ENCODE measurements at places on chromosomes 6 and 20.

DNA sequence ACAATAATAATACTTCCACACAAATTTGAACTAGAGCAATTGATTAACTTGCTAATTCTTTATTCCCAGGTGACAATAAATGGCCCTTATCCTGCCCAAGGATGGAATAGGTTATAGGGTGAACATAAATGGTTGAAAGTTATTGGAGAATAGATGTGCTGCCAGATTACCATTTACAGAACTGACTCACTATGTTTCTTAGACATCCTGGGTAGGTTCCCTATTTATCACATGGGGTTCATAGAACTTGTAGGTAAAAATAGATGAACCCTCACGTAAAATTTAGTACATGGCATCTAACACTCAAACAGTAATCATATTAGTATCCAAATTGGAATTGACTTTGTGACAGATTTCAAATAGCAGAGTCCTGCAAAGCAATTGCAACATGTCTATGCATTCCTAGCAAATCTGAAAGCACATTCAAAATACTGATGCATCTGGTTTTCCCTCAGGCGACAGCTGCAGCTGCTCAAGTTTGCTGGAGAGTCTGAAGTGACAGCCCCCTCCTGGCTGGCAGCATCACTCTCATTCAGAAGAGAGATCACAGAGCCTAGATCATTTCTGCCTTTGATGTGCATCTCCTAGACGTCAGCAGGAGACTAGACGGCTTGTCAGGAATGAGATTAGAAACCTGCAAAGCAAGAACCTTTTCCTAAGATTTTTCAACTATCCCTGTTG lies 80.2 kb upstream of the RNF217 start:
- DNase-seq, result no peak

- DNase-seq, result no peak
These were observed 5.5 kb downstream of the ZBP1 start for GRCh38 chr20:57614490-57615444.

GRCh38 chr20:17538517-17539170 lies 7.5 kb upstream of the BFSP1 start:
- no peak for DNase-seq

GRCh38 chr20:5844063-5844681 lies 94.0 kb downstream of the SHLD1 start:
- no peak for DNase-seq

DNA sequence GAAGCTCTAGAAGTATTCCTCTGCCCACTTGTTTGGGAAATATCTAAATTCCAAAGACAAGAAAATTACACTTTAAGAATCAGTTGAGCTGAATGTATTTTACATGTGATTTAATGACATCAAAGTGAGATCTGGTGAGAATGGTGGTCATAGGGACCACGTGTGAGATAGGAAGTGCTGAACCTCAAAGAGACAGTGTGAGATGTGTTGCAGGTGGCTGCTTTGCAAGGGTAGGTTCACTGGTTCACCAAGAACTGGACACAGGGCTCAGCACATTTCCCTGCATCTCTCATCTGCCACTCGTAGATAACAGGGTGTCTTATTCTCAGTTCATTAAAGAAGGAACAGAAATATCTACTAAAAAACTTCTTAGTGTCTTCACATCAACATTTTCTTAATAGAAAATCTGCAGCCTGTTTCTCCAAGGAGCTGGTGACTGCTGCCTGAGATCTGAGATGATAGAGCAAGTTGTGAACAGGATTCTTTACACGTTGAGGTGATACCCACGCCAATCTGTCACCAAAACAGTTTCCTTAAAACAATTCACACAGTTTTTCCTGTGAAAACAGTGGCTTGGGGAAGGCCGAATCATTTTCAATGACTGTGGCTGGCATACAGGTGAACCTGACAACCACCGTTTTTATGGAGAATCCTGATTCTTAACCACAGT lies 7.2 kb downstream of the CCR6 start:
- no peak for DNase-seq

GRCh38 chr20:53883098-53883911 lies 187.1 kb downstream of the BCAS1 start:
- DNase-seq, result no peak

- DNase-seq, result no peak
These were observed 132.0 kb downstream of the PHACTR3 start for GRCh38 chr20:59736366-59736765.

GRCh38 chr6:49327005-49327404 lies 136.0 kb downstream of the MMUT start:
- no peak for DNase-seq

- DNase-seq, result no peak
These were observed 593.7 kb downstream of the EPM2A start for GRCh38 chr6:145141572-145141971.

DNA sequence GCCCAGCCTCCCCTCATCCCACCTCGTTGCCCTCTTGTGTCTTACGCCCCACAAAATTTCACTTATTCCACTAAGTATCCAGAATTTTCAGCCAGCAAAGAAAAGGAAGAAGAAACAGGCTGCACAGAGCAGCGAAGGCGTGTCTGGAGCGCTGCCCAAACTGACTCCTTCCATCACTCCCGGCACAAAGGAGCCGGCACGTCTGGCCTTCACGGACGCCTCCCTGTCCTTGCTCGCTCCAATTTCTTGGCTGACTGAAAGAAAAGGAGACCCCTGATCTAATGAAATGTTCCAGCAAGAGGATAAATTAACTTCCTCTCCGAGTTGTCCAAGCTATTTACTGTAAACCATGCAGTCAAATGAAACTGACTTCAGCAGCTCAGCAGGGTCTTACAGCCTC lies 152.3 kb upstream of the CDH4 start:
- no peak for DNase-seq

- no peak for DNase-seq
These were observed 5.0 kb downstream of the TMEM239 start for GRCh38 chr20:2820896-2821869.

DNA sequence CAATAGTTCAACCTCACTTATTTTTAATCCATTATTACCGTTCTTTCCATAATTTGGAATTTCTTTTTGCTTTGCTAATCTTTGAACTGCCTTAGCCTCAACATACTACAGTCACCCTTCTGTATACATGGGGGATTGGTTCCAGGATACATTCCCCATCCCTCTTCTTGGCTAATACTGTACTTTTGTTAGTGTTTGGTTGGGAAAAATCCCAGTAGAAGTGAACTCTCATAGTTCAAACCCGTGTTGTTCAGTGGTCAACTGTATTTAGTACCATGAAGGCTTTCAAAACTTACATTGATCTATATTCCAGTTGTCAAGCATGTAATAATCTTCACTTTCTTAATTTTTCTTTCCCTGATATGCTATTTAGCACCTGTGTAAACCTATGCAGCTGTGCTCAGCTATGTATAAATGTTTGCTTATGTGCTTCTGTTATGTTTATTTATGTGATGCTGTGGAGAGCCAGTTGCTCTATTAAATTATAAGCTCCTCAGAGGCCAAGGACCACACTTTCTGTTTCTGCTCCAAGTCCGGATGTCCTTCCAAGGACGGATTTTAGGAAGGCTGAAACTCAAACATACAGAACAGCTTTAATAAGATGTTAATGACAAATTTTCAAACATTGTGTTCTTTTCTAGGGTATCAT lies 33.3 kb upstream of the LAMA4 start:
- DNase-seq, result no peak

GRCh38 chr6:147194652-147195411 lies 9.4 kb upstream of the STXBP5 start:
- no peak for DNase-seq

DNA sequence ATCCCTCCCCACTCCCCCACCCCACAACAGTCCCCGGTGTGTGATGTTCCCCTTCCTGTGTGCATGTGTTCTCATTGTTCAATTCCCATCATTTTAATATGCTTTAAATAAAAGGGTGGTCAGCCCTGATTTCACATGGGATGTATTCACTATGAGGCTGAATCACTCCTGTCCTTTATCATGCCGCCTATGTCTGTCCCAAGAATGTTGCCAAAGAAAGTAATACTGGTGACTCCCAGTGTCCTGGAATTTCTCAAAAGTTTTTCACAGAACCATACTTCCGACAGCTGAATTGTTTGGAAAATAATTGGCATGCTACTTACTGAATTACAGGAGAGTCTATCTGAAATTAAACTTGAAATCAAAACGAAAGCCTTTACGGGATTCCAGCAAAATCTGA lies 217.7 kb downstream of the HAO1 start:
- no peak for DNase-seq

DNA sequence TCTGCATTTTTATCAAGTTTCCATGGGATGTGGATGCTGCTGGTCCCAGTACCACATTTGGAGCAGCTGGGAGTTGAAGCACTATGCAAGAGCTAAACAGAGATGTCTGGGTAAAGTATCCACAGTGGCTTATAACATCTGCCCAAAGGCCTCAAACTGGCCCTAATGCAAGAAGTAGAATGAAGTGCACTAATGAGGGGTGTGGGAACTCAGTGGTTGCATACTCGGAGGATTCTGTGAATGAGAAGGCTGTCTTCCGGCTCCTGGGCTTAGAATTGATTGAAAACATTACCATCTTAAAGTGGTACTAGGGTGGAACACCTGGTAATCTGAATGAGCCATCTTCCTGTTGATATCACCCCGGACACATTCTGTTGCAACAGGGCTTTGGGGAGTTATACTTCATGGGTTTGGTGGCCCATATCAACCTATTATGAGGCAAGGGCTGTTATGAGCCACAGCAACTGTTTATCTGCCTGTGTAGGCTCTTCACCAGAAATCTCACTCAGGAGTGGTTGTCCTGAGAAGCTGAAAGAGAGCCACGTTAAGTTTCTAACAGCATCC lies 54.7 kb upstream of the SNRPB2 start:
- no peak for DNase-seq

GRCh38 chr6:25320459-25320858 lies 41.3 kb downstream of the CARMIL1 start:
- DNase-seq, result no peak

GRCh38 chr20:63347081-63347741 lies 13.9 kb downstream of the CHRNA4 start:
- DNase-seq, result no peak

DNA sequence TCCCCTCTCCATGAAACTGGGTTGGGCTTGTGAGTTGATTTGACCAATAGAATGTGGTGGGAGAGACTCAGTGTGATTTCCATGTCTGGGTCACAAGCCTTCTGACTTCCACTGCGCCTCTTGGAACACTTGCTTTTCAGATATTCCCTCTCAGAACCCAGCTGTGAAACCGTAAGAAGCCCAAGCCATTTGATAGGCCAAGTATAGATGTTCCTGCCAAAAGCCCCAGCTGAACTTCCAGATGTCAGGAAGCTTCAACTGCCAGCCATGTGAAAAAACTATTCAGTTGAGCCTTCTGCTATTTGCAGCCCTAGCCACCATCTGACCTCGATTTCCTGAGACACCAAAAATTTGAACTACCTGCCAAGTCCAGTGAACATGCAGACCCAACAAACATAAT lies 387.8 kb upstream of the GJE1 start:
- no peak for DNase-seq

- DNase-seq, result no peak
These were observed 38.6 kb downstream of the KCNK5 start for GRCh38 chr6:39190545-39191235.

DNA sequence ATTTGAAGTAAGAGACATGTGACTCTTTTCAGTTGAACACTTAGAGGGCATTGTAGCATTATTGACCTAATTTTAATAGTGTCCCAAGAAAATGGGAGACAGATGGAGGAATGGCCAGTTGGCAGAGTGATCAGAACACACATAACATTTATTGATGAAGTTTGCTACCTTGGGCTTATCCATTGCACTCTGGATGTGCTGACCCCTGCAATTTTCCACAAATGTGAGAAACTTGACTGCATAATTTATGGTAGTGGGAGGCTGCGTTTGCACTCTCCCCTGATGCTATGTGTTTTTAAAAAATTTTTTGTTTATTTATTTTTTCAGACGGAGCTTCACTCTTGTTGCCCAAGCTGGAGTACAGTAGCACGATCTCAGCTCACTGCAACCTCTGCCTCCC lies 95.9 kb downstream of the ZFAND3 start:
- DNase-seq, result no peak

DNA sequence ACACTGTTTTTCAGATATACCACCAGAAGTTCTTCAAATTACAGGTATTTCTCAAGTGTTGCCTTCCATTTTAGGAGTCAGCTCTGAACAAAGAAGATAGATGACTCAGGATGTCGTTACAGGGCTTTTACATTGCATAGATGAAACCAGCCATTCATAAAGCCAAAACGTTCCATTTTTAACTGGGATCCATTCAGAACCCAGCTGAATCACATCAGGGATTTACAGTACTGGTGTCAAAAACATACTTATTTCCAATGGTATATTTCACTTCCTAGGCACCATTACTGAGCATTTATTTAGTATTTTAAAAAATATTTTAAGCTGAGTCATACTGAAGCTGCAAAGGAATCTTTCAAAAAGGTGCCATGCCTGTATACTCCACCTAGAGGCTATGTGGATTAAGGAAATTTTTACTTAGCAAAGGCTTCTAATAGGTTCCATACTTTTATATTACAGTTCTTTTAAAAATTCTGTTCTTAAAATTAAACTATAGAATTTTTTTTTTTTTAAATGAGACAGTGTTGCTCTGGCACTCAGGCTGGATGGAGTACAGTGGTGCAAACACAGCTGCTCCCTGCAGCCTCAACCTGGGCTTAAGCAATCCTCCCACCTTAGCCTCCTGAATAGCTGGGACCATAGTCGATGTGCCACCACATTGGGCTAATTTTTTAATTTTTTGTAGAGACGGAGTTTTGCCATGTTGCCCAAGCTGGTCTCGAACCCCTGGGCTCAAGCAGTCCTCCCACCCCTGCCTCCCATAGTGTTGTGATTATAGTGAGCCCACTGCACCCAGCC lies 2.6 kb downstream of the ASF1A start:
- no peak for DNase-seq

DNA sequence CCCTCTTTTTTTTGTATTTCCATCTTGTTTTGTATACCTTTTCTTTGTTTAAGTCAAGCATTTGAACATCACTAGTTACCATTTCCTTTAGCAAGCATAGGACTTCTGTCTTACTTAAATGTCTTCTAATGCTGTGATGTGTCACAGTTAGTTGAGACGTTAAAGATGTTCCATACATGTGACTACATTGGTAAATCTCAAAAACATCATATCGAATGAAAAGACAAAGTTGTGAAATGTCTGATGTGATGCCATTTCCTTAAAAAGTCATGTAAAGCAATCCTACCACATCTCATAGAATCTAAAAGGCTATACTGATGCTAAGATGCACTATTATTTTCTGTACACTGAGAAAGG lies 26.8 kb downstream of the SLC16A10 start:
- no peak for DNase-seq

- no peak for DNase-seq
These were observed 35.8 kb upstream of the TMEM14A start for GRCh38 chr6:52635049-52635577.

DNA sequence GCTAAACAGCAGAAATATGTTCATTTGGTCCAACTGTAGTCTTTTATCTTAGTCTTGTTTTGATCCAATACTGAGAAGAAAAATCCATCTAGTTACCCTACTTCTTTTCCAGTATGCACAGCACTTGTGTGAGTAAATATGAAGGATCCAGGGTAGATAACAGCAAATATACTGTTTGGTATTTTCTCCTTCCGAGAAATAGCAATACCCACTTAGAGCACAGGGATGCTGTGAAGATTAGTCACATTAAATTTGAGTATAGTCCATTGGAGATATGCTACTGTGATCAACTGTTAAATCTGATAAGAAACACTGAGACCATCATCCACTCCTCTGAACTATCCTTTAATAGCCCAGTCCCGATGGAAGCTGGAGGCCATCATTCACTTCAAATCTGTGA lies 145.2 kb downstream of the PDE7B start:
- DNase-seq, result no peak

- DNase-seq, result no peak
These were observed 15.2 kb downstream of the FOXP4 start for GRCh38 chr6:41561416-41561815.

Measured in globus pallidus (tissue), 1 donor.